T-cell (primary cell): ENCODE measurements at places on chromosomes 13 and 19.

GRCh38 chr13:21310220-21310619, 133.8 kb downstream of the MRPL57 start:
- DNase-seq = no peak

DNA sequence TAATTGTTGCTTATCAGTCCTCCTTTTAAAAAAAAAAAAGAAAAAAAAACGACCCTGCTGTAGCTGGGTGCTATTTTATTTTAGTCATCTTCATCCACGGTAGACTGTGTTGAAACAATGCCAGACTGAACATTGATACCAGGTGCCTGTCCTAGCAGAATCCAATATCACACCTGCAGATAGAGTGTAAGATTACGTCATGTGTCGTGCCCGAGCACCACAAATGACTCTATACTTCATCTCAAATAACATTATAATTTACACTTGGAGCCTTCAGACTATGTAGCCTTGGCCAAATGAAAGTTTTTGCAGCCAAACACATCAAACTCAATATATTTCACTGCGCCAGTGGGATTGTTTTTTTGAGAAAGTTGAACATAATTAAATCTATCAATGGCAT, 410.6 kb downstream of the FGF9 start:
- no peak for DNase-seq

GRCh38 chr19:19191768-19192077, 229 bp downstream of the BORCS8 start:
- DNase-seq = no peak

DNA sequence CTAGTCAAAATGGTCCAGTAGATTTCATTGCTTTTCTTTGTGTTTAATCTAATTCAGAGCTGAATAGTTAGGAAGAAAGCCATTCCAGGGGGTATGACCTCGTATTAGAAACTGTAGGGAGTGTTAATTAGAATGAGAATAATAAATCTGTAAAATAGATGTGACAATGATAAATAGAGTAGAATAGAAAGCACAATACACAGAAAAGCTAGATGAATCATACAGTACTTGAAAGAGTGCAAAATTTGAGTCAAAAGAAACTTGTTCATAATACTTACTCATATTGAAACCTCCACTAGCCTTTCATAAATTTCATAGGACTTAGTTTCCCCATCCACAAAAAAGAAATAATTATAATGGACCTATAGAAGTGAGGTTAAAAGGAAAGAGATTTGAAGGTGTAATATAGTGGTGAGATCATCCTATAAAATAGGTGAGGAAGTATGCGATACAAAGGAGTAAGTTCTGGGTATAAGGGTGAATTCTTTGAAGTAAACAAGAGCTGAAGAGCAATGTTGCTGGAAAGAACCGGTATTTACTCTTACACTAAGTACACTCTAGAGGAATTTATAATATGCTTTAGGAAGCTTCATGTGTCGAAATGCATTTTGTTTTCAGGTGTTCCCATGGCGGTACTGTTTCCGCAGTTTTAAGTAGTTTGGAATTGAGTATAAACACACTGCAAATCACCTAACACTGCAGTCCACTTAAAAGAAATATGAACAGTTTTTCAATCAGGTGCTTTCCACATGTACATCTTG, 21.9 kb downstream of the PCDH17 start:
- no peak for DNase-seq

DNA sequence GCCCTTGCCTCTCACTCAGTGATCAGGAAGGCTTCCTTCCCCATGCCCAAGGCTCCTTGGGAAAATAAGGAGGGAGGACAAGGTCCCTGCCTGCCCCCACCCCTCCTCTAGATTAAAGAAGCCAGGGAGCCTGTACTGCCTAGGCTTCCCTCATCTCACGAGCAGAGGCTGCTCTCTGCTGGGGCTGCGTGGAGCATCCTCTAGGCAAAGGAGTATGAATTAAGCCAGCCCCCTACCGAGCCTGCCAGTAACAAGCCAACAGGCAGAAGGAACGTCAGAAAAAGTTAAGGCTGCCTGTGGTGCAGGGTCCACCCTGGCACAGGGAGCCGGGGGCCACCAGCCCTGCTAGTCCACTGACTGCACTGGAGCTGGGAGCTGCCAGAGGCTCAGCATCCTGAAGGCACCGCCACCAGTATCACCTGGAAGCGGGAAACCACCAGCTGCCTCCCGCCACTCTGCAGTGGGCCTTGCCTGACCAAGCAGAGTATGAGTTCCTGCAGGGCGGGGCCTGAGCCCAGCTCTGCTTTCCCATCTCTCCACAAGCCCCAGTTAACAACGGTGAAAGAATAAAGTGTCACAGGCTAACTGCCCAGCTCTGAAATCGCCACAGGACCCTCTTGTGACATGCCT, 6.8 kb downstream of the NAPA start:
- no peak for DNase-seq

DNA sequence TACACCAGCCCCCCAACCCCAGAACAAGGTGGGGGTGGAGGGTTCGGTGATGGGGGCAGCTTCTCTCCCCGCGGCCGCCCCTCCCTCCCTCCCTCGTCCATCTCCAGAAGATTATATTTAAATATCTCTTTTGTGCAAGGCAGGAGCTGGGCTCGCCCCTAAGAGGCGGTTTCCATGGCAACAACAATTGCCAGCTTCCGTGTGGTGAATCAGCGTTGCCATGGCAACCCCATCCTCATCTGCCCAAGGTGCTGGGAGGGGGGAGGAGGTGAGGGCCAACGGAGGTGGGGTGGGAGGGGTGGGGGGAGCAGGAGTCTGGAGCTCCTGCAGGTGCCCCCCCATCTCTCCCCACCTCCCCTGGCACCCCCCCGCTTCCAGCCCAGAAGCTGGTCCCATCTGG, 46.4 kb downstream of the CELF5 start:
- DNase-seq = peak; percentile 26

GRCh38 chr13:113668491-113668971, 1.5 kb downstream of the GRK1 start:
- DNase-seq = no peak

- DNase-seq = no peak
These were observed 943.0 kb upstream of the PCDH9 start for GRCh38 chr13:68173111-68173510.

DNA sequence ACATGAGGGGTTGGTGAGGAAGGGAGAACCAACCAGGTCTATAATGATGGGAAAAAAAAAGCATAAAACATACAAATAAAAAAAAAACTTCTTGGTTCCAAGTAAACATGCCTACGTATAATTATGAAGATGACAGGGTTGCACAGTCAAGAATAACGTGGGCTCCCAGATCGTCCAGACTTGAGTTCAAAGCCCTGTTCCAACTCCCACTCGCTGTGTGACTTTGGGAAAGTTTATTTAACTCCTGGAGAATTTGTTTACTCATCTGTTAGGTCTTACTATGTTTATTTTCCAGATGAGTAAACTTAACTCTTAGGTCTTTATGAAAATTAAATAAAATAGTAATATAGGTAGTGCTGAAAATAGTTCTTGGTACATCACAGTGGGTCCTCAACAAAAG, 13.8 kb downstream of the STARD13 start:
- DNase-seq = no peak

DNA sequence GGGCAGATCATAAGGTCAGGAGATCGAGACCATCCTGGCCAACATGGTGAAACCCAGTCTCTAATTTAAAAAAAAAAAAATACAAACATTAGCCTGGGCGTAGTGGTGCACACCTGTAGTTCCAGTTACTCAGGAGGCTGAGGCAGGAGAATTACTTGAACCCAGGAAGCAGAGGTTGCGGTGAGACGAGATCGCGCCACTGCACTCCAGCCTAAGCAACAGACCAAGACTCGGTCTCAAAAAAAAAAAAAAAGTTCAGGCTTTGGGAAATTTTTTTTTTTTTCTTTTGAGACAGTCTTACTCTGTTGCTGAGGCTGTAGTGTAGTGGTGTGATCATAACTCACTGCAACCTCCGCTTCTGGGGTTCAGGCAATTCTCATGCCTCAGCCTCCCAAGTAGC, 14.7 kb downstream of the LSM14A start:
- DNase-seq = no peak

GRCh38 chr13:20528452-20528851, 2.8 kb upstream of the CRYL1 start:
- no peak for DNase-seq

GRCh38 chr13:23941211-23941610, 43.9 kb upstream of the C1QTNF9B start:
- DNase-seq = no peak

- DNase-seq = no peak
These were observed 9.3 kb upstream of the CPAMD8 start for GRCh38 chr19:17035842-17036424.

DNA sequence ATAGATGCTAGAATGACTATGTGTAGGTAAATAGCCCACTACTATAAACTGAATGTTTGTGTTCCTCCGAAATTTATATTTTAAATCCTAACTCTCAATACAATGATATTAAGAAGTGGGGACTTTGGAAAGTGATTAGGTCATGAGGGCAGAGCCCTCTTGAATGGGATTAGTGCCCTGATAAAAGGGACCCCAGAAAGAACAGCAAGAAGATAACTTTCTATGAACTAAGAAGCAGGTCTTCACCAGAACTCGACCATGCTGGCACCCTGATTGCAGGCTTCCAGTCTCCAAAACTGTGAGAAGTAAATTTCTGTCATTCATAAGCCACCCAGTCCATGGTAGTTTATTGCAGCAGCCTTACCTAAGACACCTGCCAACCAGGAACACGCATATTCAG, 33.9 kb downstream of the OXGR1 start:
- DNase-seq = no peak

- no peak for DNase-seq
These were observed 74.6 kb upstream of the MEDAG start for GRCh38 chr13:30831515-30831914.

GRCh38 chr19:15550929-15551292, 42.6 kb downstream of the CYP4F22 start:
- DNase-seq = no peak

DNA sequence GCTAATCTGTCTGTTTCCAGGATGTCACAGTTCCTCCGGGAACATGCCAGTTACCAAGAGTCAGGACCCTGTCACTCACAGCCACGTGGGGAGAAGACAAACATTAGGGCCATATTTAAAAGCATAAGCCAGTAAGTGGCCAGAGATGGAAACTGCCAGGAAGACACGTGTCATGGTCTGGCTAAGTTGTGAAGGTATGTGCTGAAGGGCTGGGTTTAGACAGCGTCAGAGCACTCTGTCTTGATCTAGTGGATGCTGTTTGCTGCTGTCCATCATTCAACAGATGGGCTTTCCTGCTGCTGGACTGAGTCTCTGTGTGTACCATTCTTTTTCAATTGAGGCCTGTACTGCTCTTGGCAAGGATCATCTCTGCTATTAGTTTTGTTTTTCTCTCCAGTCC, 128.6 kb downstream of the HS6ST3 start:
- no peak for DNase-seq

DNA sequence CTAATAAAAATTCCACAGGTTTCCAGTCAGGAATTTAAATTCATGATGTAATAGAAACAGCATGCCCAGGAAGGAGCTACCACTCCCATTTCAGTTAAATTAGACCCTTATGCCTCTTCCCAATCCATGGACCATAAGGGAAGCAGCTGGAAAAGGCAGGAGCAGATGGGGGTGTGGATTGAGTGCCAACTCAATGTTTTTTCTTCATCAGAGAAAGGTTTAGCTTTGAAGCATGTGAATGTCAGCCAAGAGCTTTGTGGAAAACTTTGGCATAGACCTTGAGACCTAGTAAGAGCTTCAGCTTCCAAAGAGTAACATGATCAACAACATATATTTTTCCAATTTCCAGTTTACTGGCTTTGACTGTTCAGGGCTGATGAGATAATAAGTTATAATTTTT, 2139.9 kb downstream of the PCDH9 start:
- DNase-seq = no peak

DNA sequence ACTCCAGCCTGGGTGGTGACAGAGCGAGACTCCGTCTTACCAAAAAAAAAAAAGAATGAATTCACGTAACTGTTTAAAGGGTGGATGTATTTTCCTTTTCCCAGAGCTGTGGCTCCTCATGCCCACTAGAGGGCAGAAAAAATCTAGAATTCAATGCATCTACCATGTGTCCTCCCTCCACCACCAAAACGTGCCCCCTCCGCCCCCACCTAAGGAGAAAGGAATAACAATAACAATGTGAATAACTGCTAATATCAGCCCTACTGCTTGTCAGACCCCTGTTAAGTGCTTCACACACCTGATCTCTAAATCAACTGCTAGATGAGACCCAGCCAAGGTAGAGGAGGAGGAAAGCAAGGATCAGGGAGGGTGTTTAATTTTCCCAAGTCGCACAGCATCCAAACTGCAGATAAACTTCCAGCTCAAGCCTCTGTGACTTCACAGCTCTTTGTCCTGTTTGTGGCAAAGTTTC, 20.2 kb upstream of the PNMA8B start:
- no peak for DNase-seq

DNA sequence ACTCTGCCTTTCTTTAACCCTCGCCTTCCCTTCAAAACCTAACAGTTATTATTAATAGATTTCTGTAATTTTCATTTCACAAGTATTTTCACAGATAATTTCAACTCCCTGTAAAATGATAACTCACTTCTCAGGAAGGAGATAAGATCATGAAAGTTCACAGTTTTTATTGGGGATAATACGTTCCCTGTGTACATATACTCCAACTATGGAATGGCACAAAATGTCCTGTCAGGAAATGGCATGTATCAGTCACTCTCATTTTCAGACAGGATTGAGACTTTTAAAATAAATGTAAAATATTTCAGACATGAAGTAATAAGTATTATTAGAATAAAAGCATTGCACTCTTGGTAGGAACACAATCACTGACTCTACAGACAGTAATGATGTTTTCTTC, 932 bp upstream of the TRAPPC2B start:
- no peak for DNase-seq

DNA sequence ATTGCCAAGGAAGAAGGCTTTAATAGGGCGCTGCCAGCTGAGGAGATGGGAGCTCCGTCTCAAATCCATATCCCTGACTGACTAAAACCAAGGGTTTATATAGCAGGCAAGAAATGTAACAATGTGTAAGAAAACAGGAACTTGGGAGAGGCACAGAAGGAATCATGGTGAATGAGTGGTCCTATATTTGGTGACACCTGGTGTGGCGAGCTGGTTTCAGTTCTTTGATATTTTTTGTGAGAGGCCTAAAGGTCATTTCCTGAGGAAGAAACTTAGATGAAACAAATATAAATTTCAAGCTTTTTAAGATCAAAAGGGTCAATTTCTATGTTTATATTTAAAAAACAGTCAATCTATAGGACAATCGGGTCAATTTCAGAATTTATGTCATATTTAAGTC, 826.3 kb downstream of the SLITRK6 start:
- DNase-seq = no peak

GRCh38 chr19:19053508-19054314, 10.1 kb upstream of the SLC25A42 start:
- peak; percentile 50 for DNase-seq
